Osteocyte (in vitro differentiated cells): ENCODE measurements at places on chromosomes 13 and 19. TPM values are rescaled to one million over a fixed set of nuclear protein-coding genes. Genes with fewer than 3 reads are reported as not detected.
A peak's percentile ranks its signal among the peaks of the same experiment; 100 is the strongest.

DNA sequence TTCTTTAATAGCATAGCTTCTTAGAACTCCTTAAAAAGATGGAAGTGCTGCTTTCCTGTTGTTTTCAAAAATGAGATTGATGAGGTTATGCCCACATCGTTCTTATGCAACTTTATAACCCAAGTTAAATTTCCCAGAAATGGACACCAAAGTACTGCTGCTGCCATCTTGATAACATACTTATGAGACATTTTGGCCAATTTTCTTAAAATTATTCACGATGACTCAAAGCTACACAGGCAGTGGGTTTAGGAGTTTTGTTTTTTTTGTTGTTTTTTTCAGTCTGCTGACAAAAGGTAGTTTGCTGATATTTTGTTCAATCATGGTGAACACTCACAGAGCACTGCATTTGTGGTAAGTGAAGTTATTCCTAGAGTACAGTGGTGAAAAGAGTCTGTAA, 54.9 kb upstream of the RFC3 start:
- H3K4me1 ChIP-seq: peaks cover 6% of the 10 kb centered on the region
- H3K27ac ChIP-seq: no peak overlapping the region
- H3K4me3 ChIP-seq: no peak overlapping the region
- no peak for DNase-seq

DNA sequence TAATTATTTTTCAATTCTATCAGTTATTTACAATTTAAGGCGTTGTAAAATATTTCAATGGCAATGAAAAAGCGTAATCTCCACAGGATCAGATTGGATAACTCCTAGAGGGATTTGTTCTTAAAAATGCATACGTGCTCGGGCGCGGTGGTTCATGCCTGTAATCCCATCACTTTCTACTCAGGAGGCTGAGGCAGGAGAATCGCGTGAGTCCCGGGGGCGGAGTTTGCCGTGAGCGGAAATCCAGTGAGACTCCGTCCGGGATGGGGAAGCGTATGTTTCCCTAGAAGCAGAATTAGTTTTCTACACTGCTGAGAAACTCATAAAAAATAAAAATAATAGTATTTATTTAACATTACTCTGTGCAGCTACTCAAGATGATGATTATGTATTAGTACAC, 917.8 kb upstream of the PCDH20 start:
- peaks cover 2% of the 10 kb centered on the region for H3K27me3 ChIP-seq
- no peaks in the 10 kb centered on the region for H3K4me1 ChIP-seq
- no peaks in the 10 kb centered on the region for H3K36me3 ChIP-seq
- H3K4me3 ChIP-seq: no peak overlapping the region
- no peak overlapping the region for H3K27ac ChIP-seq

GRCh38 chr19:33469171-33470039, 52.2 kb downstream of the PEPD start:
- H3K27me3 ChIP-seq: no peaks in the 10 kb centered on the region
- peak; percentile 80 for DNase-seq
- peaks cover 10% of the 10 kb centered on the region for H3K36me3 ChIP-seq
- no peak overlapping the region for H3K4me3 ChIP-seq
- H3K4me1 ChIP-seq: no peaks in the 10 kb centered on the region

KCNC3 gene
- 1.1 and 1.2 TPM in 2 replicates for total RNA-seq

DNA sequence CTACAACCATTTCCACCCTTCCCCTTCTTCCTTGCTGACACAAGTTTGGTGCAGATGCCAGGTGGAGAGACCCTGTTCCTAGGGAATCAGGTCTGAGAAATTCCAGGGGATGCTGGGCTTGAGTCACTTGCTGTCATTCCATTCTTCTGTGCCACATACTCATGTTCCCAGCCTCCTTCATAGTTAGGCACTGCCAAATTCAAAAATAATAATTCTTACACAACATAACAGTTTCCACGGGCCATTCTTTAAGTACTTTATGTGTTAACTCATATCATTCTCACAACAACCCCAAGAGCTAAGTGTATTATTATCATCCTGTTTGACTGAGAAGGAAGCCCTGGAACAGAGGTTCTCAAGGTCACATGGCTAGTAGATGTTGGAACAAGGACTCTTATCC, 27.1 kb upstream of the POMP start:
- H3K27ac ChIP-seq: no peak overlapping the region
- no peaks in the 10 kb centered on the region for H3K27me3 ChIP-seq
- DNase-seq: no peak
- no peaks in the 10 kb centered on the region for H3K36me3 ChIP-seq

- DNase-seq: no peak
- no peak overlapping the region for H3K4me3 ChIP-seq
- H3K4me1 ChIP-seq: peaks cover 48% of the 10 kb centered on the region
Measured at GRCh38 chr13:63436325-63436668, 2020.6 kb upstream of the PCDH20 start.

PRODH2 gene
- not detected in 2 replicates for total RNA-seq

- no peaks in the 10 kb centered on the region for H3K36me3 ChIP-seq
- no peak overlapping the region for H3K4me3 ChIP-seq
- no peak for DNase-seq
- H3K27ac ChIP-seq: no peak overlapping the region
Measured at GRCh38 chr13:71798707-71799106, 68.3 kb downstream of the DACH1 start.

GRCh38 chr13:73825143-73825542, 309.1 kb downstream of the KLF12 start:
- no peak overlapping the region for H3K4me3 ChIP-seq
- H3K36me3 ChIP-seq: no peaks in the 10 kb centered on the region
- no peaks in the 10 kb centered on the region for H3K4me1 ChIP-seq
- no peak for DNase-seq
- H3K27ac ChIP-seq: no peak overlapping the region

- H3K4me1 ChIP-seq: peaks cover 16% of the 10 kb centered on the region
- peaks cover 2% of the 10 kb centered on the region for H3K36me3 ChIP-seq
- H3K4me3 ChIP-seq: no peak overlapping the region
- no peak overlapping the region for H3K27ac ChIP-seq
- H3K27me3 ChIP-seq: peaks cover 3% of the 10 kb centered on the region
Measured at GRCh38 chr13:111027458-111028439, 87.4 kb upstream of the ARHGEF7 start.

DNA sequence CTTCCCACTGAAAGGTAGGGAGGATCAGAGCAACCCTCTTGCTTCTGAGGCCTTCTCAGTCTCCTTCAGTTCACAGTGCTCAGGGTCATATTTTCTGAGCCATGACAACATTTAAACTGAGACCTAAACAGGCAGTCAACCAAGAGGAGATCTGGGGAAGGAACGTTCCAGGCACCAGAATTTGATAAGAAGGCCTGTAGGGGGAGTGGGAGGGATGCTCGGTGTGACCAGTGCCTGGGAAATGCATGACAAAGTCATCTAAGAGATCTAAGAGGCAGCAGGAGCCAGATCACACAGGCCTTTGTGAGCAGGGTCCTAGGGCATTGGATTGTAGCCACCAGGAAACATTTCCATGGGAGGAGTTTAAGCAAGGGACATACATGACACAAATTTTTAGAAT, 71.6 kb downstream of the SHISA2 start:
- no peaks in the 10 kb centered on the region for H3K36me3 ChIP-seq
- H3K4me1 ChIP-seq: peaks cover 33% of the 10 kb centered on the region
- DNase-seq: no peak
- no peak overlapping the region for H3K27ac ChIP-seq

DNA sequence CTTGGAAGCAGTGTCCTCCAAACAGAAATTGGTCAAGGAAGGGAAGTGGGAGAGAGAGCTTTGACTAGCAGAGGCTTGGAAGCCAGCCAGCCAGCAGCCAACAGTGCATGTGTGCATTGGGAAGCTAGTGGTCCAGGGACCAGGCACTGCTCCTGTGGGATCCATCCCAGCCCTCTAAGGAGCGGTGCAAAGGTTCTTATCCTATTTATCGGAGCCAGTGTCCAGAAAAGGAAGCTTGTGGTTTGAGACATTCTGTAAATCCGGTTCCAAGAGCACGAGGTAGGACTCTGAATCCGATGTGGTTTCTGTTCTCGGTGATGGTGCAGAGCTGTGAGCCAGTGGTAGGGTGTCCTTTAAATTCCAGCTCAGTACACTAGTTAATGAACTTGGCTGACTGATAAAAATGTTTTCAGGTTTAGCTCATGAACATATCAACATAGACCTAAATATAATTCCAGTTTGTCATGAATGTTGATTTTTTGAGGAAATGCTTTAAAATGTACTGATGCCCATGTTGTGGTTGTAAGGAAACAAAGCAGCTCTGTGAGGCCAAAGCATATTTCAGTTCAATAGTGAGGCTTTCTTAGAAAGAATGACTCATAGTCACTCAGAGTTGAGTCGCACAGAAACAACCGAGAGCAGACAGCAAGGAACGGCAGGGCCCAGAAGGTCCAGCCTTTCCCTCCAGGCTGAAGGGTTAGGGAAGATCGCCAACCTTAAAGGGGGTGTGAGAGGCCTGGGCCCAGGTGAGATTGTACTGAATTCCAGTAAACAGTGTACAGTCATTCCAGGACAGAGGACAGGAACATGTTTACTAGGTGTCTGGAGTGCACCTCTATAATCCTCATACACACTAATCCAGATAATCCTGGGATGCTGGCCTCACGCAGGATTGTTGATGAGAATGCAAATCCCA, 21.5 kb upstream of the GARRE1 start:
- no peak for DNase-seq
- H3K27ac ChIP-seq: peak overlapping the region; percentile 89
- peaks cover 15% of the 10 kb centered on the region for H3K36me3 ChIP-seq
- H3K27me3 ChIP-seq: no peaks in the 10 kb centered on the region
- H3K4me1 ChIP-seq: peaks cover 43% of the 10 kb centered on the region

GRCh38 chr19:16584248-16585093, 12.3 kb upstream of the SLC35E1 start:
- peak overlapping the region; percentile 89 for H3K27ac ChIP-seq
- H3K36me3 ChIP-seq: no peaks in the 10 kb centered on the region
- DNase-seq: no peak
- peak overlapping the region; percentile 58 for H3K4me3 ChIP-seq
- no peaks in the 10 kb centered on the region for H3K27me3 ChIP-seq

VSTM2B gene
- not detected in 2 replicates for total RNA-seq

USHBP1 gene
- total RNA-seq: not detected in 2 replicates

- DNase-seq: no peak
- H3K4me1 ChIP-seq: peaks cover 20% of the 10 kb centered on the region
- H3K4me3 ChIP-seq: no peak overlapping the region
Measured at GRCh38 chr19:980133-980998, 3.8 kb upstream of the WDR18 start.

LYPD5 gene
- total RNA-seq: not detected in 2 replicates

MAG gene
- total RNA-seq: not detected in 2 replicates

- no peaks in the 10 kb centered on the region for H3K36me3 ChIP-seq
- peaks cover 1% of the 10 kb centered on the region for H3K4me1 ChIP-seq
- no peak overlapping the region for H3K27ac ChIP-seq
- no peak for DNase-seq
- no peak overlapping the region for H3K4me3 ChIP-seq
Measured at GRCh38 chr19:43439032-43439708, 24.5 kb downstream of the TEX101 start.

DNA sequence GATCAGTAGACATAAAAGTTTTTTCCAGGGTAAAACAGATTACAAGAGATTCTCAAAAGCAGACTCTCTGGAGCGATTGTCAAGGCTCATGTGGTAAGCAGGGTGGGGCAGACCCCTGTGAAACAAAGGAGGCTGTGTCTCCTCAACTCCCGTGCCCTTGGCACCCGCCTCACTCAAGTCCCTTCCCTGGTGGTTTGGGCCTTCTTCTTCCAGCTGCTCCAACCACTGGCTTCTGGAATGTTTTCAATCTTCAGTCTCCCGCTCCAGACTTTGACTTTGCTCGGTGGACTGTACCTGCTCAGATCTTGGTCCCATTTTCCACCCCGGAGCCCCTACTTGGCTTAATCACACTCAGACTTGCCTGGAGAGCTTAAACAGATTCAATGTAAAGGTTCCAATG, 74.8 kb upstream of the STK24 start:
- no peaks in the 10 kb centered on the region for H3K27me3 ChIP-seq
- no peak overlapping the region for H3K27ac ChIP-seq
- no peaks in the 10 kb centered on the region for H3K36me3 ChIP-seq
- no peak for DNase-seq
- H3K4me3 ChIP-seq: no peak overlapping the region

SDHAF1 gene
- 15.4 and 15.5 TPM in 2 replicates for total RNA-seq

DNA sequence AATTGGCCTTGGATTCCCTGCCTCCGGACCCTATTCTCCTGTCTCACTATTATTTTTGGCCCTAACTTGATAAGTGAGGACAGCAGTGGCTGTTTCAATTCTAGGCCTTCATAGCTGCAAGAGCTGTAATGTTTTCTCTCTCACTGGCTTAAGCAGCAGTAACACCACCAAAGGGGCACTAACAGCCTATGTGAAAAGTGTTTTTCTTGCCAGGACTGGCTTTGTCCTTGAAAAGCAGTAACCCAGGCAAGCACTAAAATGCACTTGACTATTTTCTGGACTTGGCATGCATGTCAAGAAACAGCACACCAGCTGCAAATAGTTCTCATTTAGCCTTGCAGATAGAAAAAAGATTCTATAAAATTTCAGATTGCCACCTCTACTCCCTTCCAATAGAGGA, 9.3 kb upstream of the FBXL3 start:
- H3K4me1 ChIP-seq: no peaks in the 10 kb centered on the region
- H3K27ac ChIP-seq: no peak overlapping the region
- no peak for DNase-seq
- no peak overlapping the region for H3K4me3 ChIP-seq
- no peaks in the 10 kb centered on the region for H3K27me3 ChIP-seq

ZNF682 gene
- total RNA-seq: 6.0 and 6.9 TPM in 2 replicates

- peak overlapping the region; percentile 68 for H3K27ac ChIP-seq
- no peaks in the 10 kb centered on the region for H3K27me3 ChIP-seq
- H3K4me3 ChIP-seq: peak overlapping the region; percentile 39
- peaks cover 37% of the 10 kb centered on the region for H3K4me1 ChIP-seq
Measured at GRCh38 chr19:4052993-4053422, 13.7 kb downstream of the ZBTB7A start.

DNA sequence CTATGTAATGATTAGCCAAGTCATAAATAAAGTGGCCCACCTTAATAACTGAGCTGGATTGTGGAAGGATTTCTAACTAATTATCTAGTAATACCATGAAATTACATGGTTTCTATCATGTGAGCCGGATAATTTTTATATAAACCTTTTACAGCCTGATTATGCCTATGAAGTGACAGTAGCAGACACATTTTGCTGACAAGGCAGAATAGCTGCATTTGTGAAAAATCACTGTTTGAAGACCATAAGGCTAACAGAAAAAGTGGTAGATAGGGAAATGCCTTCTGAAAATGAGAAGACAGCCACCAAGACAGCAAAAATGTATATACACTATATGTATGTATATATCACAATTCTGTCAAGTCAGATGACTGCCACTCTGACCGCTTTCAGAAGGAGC, 27.1 kb downstream of the SLITRK5 start:
- H3K36me3 ChIP-seq: no peaks in the 10 kb centered on the region
- DNase-seq: no peak
- H3K4me1 ChIP-seq: no peaks in the 10 kb centered on the region
- H3K27ac ChIP-seq: no peak overlapping the region
- no peaks in the 10 kb centered on the region for H3K27me3 ChIP-seq

GRCh38 chr13:22468045-22468444, 712.7 kb upstream of the SGCG start:
- no peak for DNase-seq
- no peaks in the 10 kb centered on the region for H3K36me3 ChIP-seq
- peaks cover 4% of the 10 kb centered on the region for H3K4me1 ChIP-seq
- no peaks in the 10 kb centered on the region for H3K27me3 ChIP-seq

GRCh38 chr19:44988896-44989556, 12.2 kb upstream of the RELB start:
- peak overlapping the region; percentile 4 for H3K27ac ChIP-seq
- DNase-seq: peak; percentile 88
- H3K4me3 ChIP-seq: no peak overlapping the region
- no peaks in the 10 kb centered on the region for H3K4me1 ChIP-seq
- no peaks in the 10 kb centered on the region for H3K27me3 ChIP-seq

GRCh38 chr19:49677901-49678674, 1.0 kb downstream of the PRMT1 start:
- no peaks in the 10 kb centered on the region for H3K27me3 ChIP-seq
- DNase-seq: peak; percentile 91
- H3K36me3 ChIP-seq: peaks cover 3% of the 10 kb centered on the region
- H3K4me1 ChIP-seq: peaks cover 31% of the 10 kb centered on the region
- H3K4me3 ChIP-seq: peak overlapping the region; percentile 80
